Trophoblast cell (in vitro differentiated cells and primary cell): ENCODE measurements at places on chromosomes 1 and 21.

- DNase-seq, result no peak
Observed at GRCh38 chr1:1187938-1188337, 14.3 kb downstream of the TTLL10 start.

GRCh38 chr1:147223740-147224615 is 1.2 kb downstream of the FMO5 start:
- DNase-seq, result no peak

- DNase-seq, result no peak
Observed at GRCh38 chr21:33281096-33281652, 15.0 kb downstream of the IL10RB start.

DNA sequence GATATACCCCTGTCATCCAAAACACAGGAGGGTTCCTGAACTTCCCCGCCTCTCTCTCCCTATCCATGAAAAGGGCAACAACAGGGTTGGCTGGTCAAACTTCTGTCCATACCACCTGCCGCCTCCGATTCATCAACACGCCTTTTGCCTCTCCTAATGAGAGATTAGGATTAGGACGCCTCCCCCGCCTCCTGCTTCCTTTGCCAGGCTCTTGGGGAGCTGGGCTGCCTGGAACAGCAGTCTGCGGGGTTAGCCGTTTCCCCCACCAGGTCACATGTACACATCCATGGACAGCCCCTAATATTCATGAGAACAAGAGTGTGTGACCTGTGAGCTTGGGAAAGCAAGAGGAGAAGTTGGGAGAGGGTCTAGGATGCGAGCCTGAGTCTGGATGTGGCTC is 2.3 kb upstream of the OPTC start:
- DNase-seq, result no peak

DNA sequence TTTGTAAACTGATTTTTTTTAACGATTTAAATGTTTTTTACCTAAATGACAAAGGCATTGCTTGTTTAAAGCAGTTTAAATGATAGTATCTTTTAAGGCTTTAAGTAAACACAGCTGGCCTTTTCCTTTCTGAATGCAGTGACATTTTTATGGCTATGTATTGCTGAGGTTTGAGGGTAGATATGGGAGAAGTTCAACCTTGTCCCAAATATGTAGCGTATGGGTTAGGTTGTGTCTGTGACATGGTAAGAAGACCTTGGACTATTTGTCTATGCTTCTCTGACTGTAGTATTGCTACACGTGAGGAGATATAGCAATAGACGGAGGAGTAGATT is 32.5 kb downstream of the PKNOX1 start:
- no peak for DNase-seq

DNA sequence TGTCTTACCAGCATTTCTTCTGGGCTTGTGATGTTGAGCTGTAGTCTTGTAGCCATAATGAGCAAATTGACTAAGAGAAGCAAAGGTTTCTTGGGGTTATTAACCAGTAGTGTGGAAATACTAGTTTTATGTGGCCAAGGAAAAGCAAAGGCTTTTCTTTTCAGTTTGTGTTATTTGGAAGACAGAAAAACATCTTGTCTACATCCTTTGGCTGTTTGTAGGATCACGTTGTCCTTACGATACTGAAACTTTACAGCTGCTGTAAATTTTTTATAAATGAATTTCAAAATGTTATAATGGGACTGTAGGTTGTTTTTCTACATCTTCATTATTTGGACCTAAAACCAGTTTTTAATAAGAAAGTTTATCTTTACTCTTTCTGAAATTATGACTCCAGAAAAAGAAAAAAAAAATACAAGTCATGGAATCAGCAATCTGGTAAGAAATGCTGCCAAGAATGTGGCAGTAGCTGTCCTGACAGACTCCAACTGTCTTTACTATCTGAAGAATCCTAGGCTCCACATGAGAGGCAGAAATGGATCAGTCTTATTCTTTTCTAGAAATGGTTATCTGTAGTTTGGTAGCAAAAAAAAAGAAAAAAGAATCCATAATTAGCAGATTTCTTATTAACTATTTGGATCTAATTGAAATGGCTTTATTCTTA is 41.6 kb upstream of the QSOX1 start:
- peak; percentile 60 for DNase-seq

DNA sequence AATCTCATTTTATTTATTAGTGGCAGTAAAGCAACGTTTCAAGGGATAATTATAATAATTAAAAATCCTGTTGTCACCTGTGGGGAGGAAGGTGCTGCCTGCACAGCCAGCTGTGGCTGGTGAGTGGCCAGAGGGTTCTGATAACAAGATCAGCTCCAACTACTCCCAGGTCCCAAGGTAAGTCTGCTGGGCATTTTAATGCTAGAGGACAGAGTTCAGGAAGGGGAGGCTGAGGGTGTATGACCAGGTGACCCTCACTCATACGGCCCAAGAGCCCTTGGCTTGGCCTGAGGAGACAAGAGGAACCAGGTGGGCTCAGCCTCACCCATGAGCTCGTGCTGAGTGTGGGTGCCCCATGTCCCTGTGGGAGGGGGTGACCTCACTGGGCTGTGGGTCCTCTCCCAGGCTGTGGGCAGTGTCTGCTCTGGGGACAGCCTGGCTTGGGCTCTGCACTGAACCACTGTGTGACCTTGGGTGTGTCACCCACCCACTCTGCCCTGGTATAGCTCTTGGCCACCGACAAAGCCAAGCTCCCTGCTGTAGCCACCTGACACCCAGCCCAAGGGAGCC is 223.8 kb downstream of the PTPRU start:
- no peak for DNase-seq

DNA sequence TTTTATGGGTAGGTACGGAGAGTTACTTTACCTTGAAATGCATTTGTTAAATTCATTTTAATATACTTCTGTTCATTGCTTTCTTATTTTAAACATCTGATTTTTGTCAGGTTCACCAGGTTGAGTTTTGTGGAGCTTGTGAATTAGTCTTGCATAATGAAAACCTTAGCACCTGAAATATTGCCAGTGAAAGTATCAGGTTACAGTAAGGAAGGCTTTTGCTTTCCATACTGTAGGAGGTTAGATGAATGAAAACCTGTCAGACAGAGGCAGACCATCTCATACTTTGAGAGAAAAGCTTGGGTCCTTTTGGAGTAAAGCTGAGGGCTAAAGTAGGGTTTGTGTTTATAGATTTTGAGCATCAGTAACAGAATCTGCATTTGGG is 34.7 kb downstream of the THRAP3 start:
- DNase-seq, result no peak

DNA sequence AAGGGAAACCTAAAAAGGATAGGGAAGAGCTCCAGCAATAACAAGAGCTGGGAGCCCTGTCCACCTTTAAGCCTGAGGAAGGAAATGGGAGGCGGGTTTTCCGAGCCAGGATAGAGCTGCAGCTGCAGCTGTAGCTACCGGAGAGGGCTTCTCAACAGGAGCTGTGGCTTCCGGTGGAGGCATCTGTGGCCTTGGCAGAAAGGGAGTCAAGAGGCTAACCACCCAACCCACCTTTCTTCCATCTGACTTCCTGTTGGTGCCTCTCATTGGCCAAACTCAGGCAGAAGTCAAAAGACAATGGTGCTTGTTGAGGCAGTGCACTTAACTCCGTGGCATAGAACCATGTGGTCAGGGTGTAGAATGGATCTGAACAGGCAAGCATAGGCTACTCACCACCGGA is 313.1 kb upstream of the DAB1 start:
- DNase-seq, result no peak

- DNase-seq, result no peak
Observed at GRCh38 chr21:43274022-43274945, 105.5 kb downstream of the CRYAA start.

GRCh38 chr1:43414634-43415223 is 25.0 kb downstream of the SZT2 start:
- peak; percentile 43 for DNase-seq

DNA sequence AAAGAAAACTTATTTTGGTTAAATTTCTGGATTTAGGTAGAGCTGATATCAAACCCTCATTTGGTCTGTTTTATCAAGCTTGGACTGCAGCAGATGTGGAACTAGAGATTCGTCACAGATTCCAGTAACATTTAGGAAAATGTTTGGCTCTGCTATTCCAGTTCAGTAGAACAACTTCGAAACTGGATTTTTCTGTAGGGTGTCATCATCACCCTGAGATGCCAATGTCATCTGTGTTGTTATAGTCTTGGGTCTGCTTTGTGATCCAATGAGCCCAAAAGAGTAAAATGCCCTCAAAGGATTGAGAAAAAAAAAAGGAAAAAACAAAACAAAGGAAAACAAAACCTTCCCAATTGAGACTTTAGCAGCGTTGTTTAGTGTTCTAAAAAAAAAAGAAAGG is 55.4 kb downstream of the LAMC2 start:
- DNase-seq, result peak; percentile 86

DNA sequence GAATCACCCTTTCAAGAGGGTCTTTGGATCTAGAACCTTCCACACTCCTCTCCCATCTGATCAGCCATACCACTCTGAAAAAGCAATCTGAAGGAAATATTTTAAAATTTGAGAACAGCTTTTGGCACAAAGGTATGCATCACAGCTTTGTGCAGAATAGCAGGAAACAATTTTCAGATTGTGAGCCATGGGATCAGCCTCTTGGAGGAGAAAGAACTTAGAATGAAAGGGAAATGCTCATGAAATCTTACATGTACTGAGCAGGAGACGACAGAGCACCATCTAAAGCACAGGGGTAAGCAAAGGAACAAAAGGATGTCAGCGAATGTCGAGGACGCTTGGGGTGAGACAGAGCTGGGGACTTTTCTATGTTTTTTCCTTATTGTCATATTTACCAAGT is 54.4 kb downstream of the EDN2 start:
- no peak for DNase-seq

DNA sequence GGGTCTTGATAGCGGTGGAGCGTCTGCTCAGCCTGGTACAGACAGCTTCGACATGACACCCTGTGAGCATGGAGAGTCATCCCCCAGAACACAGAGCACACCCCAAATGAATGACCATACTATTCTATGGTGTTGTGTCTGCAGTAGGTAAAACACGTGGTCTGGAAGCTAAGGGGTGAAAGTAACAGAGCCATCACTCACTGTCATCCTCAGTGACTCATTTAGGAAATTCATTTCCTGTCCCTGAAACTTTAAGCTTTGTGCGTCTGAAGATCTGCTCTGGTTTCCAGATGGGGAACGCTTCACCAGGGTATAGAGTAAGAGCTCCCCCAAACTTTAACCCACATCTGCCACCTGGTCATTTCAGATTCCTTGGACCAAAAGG is 94.8 kb upstream of the DISP3 start:
- no peak for DNase-seq

DNA sequence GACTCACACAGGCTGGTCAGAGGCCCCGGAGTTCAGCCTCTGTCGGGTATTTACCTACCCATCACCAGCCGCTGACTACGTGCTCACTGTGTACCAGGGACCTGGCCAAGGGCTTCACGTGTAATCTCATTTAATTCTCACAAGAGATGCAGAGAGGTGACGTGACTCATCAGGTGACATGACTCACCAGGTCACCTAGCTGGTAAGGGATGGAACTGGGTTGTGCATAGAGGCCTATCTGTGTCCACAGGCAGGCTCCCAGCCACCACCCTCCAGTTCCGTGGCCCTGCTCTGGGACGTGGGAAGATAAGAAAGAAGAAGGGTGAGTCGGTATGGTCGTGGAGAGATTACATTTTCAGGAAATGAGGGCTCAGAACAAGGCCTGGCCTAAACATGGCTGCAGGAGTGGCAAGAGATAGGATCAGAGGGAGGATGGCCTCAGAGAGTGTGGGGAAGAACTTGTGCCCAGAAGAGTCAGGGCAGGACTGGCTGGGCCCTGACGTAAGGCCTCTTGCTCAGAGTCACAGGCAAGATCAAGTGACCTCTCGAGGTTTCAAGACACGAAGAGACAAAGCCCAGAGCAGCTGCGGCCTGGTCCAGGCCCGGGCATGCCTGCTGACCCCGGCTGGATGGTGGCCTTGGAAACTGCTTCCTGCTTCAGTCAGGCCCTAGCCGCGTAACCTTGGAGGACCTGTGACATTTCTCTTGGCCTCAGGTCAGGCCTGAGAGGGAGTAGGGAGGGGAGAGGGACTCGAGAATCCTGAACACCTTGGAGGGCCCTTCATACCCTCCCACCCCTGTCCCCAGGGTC is 52.7 kb upstream of the WASF2 start:
- DNase-seq, result peak; percentile 97

- DNase-seq, result no peak
Observed at GRCh38 chr21:31482460-31482859, 138.4 kb upstream of the TIAM1 start.

DNA sequence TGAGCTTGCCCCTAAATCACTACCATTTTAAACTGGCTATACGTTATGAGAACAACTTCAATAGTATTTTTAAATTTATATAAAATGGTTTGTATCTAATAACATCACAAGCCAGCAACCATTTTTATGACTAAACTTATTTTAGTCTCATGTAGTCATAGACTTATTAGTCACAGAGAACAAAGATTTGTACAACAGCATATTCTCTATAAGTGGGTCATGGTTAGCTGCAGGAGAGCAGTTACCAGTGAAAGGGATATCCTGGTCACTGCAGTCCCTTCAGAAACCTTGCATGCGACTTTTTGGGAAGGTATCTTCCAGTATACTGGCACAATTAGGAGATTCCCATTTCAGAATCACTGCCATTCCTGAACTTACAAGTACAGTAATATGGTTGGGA is 90.0 kb downstream of the HFM1 start:
- DNase-seq, result no peak

GRCh38 chr1:25871086-25871703 is 4.3 kb downstream of the PAQR7 start:
- DNase-seq, result no peak

DNA sequence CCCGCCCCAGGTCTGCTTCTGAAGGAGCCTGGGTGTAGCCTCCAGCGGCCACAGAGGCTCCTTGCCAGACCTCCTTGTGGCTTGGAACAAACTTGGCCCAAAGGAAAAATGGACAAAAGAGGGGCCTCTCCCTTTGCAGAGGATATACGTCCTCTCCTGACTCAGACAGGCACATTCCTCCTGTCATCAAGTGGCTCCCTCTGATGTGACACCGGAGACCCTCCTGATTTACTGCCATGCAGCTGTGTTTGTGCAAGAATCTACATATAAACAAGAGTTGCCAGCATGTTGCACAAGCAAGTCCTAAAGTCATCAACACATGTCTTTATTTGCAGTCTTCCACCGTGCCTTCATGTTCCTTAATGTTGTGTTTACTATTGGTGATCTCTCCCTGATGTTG is 54.1 kb upstream of the F3 start:
- DNase-seq, result no peak
